ENCODE measurements at places on chromosomes 5 and 9.

GRCh38 chr5:64312491-64312890, 146.8 kb downstream of the RNF180 start:
- DNase-seq: no peak

- no peak for DNase-seq
Measured at GRCh38 chr5:142906863-142907671, 136.9 kb downstream of the ARHGAP26 start.

DNA sequence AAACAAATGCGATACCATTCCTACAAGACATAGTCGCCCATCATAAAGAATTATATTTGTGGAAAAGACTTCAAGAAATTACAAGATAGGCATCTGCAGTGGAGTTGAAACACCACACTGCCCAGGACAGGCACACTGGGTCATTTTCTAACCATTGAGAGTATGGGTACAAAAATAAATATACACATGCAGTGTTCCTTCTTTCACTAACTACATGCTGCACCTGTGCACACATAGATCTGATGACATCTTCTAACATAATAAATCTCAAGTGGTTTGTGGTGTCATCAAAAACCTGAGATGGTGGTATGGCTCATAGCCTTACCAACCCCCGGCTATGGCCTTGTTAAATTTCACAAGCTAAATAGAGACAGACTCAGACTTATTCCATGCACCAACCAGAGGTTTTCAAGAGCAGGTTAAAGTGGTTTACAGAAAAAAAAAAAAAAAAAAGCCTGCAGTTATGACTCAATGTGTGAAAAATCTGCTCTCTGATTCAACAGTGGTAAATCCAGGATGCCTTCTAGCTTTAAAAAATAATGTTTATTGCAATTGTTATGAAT, 12.4 kb upstream of the NFIB start:
- DNase-seq: no peak

- no peak for DNase-seq
Measured at GRCh38 chr9:18361646-18362045, 112.3 kb upstream of the ADAMTSL1 start.

GRCh38 chr9:133361507-133362092, 5.2 kb downstream of the SURF2 start:
- no peak for DNase-seq

GRCh38 chr5:16897800-16898199, 38.3 kb downstream of the MYO10 start:
- DNase-seq: no peak

- DNase-seq: no peak
Measured at GRCh38 chr9:128304136-128304970, 17.9 kb downstream of the TRUB2 start.

DNA sequence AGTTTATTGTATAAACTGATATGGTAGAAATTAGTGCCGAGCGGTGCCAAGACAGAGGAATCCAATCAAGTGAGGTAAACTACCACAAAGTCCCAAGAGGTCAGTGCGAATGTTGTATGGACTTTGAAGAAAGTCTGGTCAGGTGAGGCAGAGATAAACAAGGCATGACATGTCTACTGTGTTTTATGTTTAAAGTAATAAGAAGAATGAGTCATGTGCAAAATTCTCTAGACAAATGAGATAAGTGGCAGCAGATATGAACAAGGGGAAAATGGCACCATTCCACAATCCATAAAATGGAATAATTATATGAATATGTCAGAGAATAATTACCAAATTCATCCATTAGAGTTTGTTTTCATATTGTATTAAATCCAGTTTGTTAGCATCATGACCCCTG, 364.1 kb upstream of the CCNH start:
- DNase-seq: no peak

GRCh38 chr9:88915916-88916315, 75.4 kb upstream of the S1PR3 start:
- no peak for DNase-seq

DNA sequence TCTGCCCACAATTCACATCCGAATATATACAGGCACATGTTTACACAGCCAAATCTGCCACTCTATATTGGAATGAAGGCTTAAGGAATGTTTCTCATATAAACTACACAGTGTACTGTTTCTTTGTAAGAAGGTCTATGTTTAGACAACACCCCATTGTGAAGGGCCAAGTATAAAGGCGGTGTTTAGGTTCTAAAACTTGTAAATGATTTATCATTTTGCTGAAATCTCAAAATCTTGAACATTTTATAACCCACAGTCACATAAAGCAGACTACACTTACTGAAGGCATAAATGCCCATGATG, 94.0 kb downstream of the ZNF608 start:
- DNase-seq: no peak

GRCh38 chr5:1294835-1295649, at the start of gene TERT:
TSS of gene TERT (minus strand) at chr5:1295068. CDS start at chr5:1294989, 79 bp downstream.
- no peak for DNase-seq

DNA sequence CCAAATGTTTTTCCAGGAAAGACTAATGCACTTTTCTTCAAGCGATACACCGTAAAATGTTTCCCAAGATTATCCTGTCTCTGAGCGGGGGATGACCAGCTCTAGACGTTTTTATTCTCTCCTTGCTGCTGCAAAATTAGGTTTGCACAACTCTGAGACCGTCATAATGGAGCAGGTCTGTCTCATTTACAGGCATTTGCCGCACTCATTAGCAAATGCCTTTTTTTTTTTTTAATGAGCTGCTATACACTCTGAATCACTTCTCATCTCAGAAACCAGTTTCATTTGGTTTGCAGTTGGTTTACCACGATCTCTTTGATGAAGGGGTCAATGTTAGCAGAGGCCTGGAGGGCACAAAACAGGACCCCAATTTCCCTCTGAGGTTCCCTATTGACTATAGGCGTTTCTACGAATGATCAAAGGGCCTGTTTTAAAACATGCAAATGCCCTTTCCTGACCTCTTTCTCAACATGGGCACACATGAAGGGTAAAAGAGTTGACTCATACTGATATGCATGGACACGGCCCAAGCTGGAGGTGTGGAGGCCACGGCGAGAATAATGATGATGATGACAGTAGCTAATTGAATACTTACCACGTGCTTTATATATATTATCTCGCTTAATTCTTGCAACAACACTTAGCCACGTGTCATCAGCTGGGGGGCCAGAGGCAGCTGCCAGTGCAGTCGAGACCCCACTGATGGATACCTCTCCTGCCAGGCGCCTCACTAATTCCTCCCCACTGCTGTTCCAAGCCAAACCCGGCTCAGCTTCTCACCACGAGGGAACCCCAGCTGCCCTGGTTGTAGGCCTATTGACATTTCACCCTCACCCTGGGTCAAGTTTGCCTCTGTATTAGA, 89.9 kb upstream of the PTCH1 start:
- no peak for DNase-seq
